Natural killer cell (primary cell): ENCODE measurements at places on chromosomes 1 and 21. TPM values are rescaled to one million over a fixed set of nuclear protein-coding genes. Genes with fewer than 3 reads are reported as not detected.

The ATAD3C gene
- total RNA-seq, result 2.2 TPM

- DNase-seq, result no peak
Measured at GRCh38 chr1:56326056-56326455, 253.3 kb downstream of the PLPP3 start.

GRCh38 chr1:53584777-53585107, 125.5 kb downstream of the DMRTB1 start:
- DNase-seq, result no peak

The RIMS3 gene
- 1.1 TPM for total RNA-seq

The PGBD5 gene
- 0.02 TPM for total RNA-seq

DNA sequence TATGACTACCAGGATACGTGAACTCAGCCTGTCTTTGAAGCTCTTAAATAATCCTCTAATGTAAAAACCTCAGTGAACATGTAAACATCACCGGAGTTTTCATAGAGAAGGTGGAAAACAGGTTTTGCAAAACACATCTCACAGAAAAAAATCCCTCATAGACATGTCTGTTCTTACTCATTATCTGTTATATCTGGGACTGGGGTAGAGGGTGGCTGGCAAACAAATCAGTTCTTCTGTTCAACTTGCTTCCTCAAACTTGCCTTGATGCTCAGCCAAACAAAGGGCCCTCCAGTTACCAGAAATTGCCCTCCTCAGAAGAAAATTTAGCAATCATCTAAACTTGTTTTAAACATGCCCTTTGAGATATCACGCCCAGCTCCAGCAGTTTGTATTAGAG, 66.1 kb upstream of the CXADR start:
- no peak for DNase-seq

DNA sequence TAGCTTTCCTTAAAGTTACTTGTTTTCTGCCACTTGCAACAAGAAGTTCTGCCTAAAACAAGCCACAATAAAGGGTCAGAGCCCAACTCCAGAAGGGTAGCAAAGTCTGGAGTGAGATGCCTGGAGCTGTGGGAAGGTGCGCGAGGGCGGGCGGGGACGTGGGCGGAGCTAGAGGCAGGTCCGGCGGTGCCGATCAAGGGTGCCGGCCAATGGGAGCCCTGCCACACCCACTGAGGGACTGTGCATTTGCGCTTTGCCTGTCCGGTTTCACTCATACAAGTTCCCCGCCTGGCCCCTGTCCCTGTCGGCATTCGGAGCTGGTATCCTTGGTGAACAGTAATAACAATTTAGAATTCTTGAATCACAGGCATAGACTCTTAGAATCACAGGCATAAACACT, 732.4 kb downstream of the MATN1 start:
- no peak for DNase-seq

DNA sequence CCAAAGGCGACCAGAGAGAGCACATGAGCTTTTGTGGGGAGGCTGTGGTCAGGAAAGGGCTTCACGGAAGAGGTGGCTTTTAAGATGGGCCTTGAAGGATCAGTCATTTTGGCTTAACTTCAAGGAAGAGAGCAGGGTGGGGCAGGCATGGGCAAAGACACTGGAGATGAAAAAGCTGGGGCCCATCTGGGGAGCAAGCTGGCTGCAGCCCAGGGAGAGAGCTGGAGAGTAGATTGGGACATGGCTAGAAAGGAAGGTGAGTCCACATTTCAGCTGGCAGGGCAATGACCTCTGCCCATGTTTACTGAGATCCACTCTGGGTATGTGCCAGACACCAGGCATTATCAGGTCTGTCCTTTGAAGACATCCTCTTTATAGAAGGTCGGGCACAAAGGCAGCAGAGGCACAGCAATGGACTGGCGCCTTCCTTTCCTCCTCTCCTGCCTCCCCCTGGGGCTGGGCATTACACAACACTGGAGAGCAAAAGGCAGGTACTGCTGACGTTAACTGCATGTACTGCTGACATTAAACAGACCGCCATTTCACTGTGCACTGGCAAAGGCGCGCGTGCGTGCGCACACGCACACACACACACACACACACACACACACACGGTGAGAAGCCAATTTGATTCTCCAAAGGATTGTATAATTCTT, 2.2 kb upstream of the UBXN10 start:
- peak; percentile 9 for DNase-seq

The KLF17 gene
- not detected for total RNA-seq

The ADAMTS4 gene
- 0.20 TPM for total RNA-seq

The KCNH1 gene
- total RNA-seq, result not detected

DNA sequence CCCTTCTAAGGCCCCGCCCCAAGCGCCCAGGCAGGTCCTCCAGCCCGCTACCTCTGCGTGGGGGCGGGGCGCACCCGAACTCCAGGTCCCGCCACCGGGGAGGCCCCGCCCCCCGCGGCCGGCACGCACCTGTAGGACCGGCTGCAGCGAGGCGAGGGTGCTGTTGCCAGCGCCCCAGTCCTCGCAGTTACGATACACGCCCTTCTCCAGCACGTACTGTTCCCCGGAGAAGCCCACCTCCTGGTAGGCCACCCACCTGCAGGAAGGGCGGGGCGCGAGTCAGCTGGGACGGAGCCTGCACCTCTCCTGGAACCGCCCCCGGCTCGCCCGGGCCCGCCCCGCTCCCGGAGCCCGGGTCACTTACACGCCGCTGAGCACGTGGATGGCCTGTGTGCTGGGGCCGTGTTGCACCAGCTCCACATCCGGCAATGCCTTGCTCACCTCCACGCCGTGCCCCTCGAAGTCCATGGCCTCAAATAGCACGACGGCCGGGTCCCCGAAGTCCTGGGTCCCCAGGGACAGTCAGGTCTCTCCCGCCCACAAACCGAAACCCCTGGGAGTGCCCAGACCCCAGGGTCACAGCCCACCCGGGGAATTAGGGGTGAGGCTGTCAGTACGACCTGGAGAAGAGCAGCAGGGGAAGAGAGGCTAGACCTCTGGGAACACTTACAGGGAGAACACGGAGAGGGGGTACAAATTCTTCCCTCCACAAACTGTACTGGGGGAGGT, 17.3 kb downstream of the CRYBG2 start:
- peak; percentile 64 for DNase-seq

DNA sequence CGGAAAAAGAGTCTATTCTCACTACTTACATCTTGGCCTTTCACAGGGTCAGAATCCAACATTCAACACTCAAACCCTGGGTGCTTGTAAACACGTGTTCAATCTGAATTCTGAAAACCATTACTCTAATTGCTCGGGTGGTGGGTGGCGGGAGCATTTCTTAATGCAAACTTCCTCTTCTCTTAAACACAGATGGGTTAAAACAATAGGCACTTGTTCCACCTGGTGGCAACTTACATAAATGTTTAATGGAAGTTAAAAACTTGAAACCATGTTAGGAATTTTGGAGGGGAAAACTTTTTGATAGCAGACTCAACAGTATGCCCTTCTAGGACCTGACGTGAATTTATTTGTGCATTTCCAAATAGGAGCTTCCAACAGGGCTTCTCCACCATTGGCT, 23.4 kb upstream of the TDRD10 start:
- DNase-seq, result peak; percentile 55

DNA sequence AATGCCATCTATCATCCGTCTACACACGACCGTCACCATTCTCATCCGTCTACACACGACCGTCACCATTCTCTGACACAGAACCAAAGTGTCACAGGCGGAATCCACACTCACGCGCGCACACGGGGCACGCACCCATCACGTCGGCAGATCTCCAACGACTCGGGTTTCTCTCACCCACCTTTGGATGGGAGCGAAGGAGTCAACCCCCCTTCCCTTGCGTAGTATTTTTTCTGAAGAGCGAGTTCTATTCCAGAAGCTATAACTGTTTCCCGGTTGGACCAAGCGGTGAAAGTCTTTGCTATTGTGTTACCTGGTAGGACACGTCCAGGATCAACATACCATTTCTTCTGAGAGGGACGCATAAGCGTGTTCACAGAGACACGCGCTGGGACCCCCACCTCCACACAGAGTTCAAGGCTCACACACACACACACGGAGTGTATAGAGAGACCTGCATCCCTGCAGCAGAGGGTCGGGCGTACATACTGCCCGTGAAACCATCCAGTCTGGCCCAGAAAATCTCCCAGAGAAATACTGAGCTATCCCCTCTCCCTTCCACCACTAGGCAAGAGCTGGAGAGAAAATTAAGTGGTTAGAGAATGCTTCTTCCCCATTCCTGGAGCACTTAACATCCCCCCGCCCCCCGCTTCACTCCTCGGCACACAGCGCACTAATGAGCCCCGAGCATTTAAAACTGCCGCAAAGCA, 741 bp downstream of the DUSP10 start:
- peak; percentile 47 for DNase-seq

The FNDC7 gene
- total RNA-seq, result 0.14 TPM

GRCh38 chr1:219434285-219434922, 178.5 kb downstream of the ZC3H11B start:
- no peak for DNase-seq

GRCh38 chr1:39976732-39977131, 21.8 kb downstream of the MFSD2A start:
- no peak for DNase-seq

DNA sequence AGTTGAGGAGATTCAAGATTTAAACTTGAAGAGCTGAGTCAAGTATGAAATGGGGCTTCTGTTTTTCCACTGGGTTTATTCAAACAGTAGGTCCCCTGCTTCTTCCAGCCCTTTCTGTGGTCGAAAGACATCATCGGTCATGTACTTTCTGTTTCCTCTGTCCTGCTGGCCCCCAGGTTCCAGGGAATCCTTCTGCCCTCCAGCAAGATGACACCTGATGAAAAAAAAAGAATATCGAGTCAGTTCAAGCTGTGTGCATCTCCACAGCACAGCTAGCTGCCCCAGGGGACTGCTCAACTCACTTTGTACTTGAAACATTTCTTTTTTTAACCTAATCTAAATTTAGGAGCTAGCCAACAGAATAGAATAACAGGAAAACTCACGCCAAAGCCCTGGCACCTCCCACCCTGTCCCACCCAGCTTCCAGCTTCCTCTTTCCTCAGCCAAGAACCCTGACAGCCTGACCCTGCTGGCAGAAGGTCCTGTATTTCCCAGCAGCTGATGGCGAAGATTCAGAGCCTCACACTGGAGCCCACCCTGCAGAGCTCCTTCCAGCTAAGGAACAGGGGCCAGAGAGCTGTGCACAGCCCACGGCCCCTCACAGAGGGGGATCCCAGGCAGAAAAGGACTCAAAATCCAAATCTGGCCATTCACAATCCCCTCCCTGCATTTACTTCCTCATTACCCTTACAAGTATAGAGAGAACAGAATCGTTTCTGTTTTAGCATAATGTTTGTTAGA, 176.5 kb downstream of the PSMG1 start:
- no peak for DNase-seq

DNA sequence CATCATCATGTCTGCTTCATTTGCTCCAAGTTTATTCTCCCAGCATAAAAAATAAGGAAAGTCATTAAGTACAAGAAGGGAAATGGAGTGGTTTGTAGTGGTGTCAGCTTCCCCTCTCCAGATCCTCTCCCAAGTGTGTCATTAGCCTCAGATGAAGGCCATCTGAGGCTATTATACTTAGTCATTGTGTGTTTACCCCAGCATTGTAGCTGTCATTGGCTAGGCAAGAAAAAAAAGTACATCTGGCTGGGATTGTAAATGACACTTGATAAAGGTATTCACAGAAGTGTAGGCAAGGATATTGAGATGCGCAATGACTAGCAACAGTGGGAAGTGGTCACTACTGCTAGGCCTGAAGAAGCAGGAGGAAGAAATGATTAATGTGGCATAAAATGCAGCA, 316.9 kb upstream of the SGIP1 start:
- DNase-seq, result no peak

- no peak for DNase-seq
Measured at GRCh38 chr1:31239653-31240241, at the start of gene NKAIN1. Gene NKAIN1, minus strand, starts transcription at chr1:31239887. Its CDS starts 340 bp downstream, at chr1:31239547.

The KCNE2 gene
- not detected for total RNA-seq

- DNase-seq, result no peak
Measured at GRCh38 chr1:186605762-186606350, 74.4 kb downstream of the PTGS2 start.

DNA sequence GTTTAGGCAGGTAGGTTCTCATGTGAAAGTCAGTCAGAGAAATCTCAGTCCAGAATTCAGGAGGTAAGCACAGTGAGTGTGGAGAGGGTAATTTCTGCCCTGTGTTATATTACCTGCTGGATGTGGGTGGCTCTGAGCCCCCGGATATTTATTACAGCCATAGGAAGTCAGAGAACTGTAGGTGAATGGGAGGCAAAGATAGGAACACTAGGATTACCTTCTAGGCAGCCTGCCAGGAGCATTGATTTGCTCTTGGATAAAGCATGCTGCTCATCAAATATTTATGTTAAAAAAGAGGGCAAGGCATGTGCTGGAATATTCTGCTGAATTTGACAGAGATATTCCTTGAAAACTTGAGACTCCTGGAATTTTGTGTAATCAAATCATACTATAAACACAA, 8.5 kb downstream of the GNG12 start:
- DNase-seq, result no peak

GRCh38 chr1:223323491-223324484, 40.2 kb downstream of the SUSD4 start:
- DNase-seq, result no peak

DNA sequence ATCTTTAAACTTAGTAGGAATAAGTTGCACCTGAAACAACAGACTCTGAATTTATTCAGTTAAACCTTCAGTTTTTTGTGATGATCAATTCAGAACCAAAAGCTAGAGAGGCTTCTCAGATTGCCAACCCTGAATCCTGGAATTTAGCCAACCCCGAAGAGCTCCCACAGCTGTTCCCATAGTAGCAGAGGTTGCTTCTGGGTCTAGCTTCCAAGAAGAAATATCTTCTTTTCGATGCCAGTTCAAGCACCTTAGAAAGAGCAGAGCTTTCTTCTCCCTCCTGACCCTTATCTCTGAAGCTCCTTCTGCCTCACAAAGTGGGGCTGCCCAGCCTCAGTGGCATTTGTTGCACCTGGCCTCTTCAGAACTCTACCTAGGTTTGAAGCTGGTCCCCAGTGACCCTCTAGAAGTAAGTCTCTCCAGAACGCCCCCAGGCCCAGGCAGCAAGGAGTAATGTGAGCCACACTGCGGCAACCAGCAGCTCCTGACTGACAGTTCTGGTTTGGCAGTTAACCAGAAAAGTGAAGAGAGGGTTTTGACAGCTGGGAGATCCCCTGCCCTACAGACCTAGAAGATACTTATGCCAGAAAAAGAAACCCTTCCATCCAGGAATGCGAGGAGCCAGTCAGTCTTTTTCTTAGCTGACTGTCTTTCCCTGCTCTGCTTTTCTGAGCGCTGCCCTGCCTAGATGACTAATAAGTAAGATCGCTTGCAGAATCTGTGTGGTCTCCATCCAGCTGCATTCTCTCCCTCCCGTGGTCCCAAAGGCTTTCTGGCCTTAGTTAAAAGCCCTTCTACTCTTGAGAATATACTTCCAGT, 165.9 kb downstream of the ADGRL4 start:
- DNase-seq, result no peak

DNA sequence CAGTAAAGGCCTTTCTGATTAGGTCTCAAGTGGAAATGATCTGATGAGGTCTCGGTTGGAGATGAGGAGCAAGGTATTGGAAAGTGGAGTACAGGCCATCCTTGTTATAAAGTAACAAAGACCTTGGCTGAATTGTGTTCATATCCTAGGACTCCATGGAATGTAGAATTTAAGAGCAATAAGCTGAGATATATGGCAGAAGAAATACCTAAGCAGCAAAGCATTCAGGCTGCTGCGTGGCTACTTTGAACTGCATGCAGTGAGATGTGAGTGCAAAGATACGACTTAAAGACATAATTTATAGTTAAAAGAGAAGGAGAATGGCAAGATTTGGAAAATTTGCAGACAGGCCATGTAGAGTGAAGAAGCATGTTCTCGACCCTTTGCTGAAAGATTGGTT, 11.2 kb upstream of the XPR1 start:
- no peak for DNase-seq

The RASAL2 gene
- not detected for total RNA-seq

The RNU1-1 gene
- total RNA-seq, result 3,038 TPM
